ENCODE measurements at places on chromosomes 3 and 15.

DNA sequence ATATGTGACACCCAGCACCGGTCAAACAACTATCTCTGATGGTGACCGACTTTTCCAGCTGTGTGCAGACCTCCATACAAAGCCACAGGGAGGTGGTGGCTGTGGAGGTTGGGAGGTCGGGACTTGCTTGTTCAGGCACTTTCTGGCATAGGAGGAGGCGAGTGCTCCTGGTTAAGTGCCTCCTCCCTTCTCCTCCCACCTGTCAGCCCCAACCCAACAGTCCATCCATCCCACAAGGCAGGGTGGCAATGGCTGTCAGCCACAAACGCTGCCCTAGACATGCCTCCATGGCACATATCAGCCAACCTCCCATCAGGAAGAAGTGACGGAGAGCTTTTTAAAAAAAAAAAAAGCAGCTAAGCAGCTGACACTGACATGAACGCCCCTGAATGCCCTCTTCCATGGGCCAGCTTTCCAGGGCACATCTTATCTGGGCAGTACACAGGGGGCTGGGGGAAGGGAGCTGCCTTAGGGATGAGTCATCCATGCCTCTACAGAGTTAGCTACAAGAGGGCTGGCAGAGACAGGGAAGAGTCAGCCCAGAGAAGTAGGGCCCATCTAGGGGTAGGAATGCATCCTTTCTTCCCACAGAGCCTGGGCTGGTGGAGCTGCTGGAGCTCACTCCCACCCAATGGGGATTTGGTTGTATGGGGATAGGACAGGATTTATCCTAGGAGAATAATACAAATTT is 41.2 kb downstream of the CCDC12 start:
- no peak for DNase-seq

- DNase-seq = no peak
These were observed 40.2 kb downstream of the CLEC3B start for GRCh38 chr3:45066109-45066801.

- DNase-seq = no peak
These were observed 434.2 kb upstream of the CCDC54 start for GRCh38 chr3:106943071-106943470.

DNA sequence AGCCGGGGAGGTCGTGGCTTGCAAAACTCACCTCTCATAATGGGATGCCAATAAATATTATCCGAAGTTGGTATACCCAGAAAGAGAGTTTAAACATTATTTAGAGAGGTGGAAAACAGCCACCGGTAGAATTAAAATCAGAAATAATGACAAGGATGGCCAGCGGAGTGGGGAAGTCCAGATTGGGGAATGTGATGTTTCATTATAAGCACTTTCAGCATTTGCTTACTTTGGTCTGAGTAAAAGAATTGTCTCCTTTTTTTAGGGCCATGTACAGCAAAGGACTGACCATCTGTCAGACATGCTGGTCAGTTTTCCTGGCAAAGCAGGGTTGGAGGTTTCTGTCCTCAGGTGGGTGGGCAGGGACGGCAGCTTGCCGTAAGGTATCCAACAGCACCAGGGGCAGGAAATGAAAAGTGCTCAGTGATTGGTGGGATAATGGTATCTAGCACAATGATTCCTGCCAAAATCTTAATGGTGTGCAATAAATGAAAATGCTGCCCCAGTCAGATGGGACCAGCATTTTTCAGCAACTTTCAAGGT is 24.3 kb downstream of the APBA2 start:
- no peak for DNase-seq

DNA sequence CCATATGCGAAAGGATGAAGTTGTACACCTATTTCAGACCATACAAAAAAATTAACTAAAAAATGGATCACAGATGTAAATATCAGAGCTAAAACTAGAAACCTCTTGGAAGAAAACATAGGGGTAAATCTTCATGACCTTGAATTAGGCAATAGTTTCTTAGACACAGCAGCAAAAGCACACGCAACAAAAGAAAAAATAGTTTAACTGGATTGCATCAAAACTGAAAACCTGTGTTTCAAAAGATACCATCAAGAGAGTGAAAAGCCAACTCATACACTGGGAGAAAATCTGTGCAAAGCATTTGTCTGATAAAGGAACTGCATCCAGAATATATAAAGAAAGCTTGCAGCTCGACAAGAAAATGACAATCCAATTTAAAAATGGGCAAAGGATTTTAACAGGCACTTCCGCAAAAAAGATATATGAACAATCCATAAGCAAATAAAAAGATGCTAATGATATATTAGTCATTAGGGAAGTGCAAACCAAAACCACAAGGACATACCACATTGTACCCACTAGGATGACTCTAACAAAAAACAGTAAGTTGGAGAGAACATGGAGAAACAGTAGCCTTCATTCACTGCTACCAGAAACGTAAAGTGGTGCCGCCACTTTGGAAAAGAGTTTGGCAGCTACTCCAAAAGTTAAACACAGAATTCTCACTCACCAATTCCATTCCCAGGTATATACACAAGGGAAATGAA is 263.1 kb downstream of the ADAMTS17 start:
- no peak for DNase-seq

GRCh38 chr3:167866331-167866730 is 130.8 kb downstream of the SERPINI1 start:
- no peak for DNase-seq

- no peak for DNase-seq
These were observed 7.5 kb downstream of the GNAI2 start for GRCh38 chr3:50243543-50243895.

Measured in effector CD8-positive, alpha-beta T cell (primary cell).